ENCODE measurements at places on chromosomes 13 and 19.

- DNase-seq: no peak
Measured at GRCh38 chr19:30883071-30883470, 466.2 kb downstream of the TSHZ3 start.

GRCh38 chr19:11337080-11337479 lies 2.4 kb downstream of the RAB3D start:
- DNase-seq: no peak

DNA sequence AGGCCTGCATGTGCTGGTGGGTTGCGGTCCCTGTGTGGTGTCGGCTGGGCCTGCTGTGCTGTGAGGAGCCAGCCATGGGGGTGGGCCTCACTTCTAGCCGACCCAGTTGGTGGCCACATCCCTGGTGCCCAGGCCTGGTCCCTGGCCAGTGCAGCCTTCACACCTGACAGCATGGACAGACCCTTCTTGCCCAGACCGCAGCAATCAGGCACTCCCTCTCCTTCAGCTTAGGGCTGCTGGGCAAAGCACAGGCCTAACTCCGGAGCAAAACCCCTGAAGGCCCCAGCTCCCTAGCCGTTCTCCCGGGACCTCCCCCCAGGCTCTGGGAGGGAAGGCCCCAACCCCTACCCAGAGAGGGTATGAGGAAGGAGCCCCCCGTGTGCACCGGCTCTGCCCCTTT lies 6.6 kb upstream of the MCF2L start:
- no peak for DNase-seq

- no peak for DNase-seq
Measured at GRCh38 chr13:28384789-28385188, 110.1 kb downstream of the FLT1 start.

- no peak for DNase-seq
Measured at GRCh38 chr13:88248393-88248792, 577.2 kb downstream of the SLITRK5 start.

GRCh38 chr13:37772644-37773043 lies 96.9 kb downstream of the TRPC4 start:
- DNase-seq: no peak

GRCh38 chr13:104140552-104140951 lies 1074.3 kb upstream of the SLC10A2 start:
- no peak for DNase-seq

DNA sequence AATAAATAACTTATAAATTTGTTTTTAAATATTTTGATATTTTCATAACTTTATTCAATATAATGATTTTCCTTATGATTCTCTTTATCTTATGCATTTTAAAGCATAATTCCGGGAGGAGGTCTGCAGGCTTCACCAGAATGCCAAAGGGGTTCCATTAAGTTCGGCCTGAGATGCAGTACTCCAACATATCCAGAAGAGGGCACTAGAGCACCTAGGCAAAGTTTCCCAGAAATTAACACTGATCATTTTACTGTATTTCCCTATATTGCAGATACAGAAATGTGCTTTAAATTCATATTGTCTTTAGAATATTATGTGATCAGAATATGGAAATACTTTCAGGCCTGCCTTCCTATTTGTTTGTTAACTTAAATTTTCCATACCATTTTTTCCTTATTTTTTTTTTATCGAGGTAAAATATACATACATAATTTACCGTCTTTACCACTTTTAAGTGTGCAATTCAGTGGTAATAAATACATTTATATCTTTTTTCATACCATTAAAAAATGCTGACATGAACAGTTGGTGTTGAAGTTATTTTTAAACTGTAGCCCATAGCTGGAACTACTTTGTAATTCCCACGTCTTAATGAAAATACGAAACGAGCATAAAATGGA lies 58.9 kb upstream of the TM9SF2 start:
- DNase-seq: peak; percentile 38

DNA sequence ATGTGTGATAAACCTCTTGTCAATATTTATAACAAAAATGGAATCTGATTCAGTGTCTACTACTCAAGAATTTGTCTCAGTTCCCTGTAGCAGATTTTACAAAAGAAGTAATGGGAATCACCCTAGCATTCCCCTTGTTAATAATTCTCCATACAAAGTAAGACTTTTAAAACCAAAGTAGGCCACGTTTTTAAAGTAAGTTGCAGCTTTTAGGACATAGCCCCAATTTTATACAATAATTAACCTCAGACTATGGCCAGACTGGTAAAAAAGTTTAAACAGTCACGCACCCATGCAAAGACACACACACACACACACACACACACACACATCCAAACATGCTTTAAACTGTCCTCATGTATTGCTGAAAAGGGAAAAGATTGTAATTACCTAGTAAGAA lies 589.9 kb downstream of the PCDH9 start:
- no peak for DNase-seq
